ENCODE measurements at places on chromosomes 3 and 15.

GRCh38 chr3:142218703-142219102 is 6.7 kb downstream of the GK5 start:
- DNase-seq, result no peak

DNA sequence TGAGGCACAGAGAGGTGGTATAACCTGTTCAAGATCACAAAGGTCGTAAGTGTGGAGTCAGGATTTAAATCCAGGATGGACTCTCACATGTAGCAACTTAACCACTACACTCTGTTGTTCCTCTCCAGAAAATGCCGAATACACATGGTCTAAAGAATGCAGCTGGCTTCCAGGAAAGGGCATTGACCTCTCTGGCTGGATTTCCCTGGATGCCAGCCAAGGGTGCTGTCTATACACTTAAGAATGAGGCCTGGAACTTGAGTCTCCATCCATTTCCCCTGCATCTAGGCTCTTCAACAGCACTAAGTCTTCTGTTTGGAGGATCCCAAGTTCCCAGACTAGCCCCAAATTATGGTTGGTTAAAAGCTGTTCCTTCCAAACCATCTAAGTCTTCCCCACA is 60.5 kb downstream of the CERS3 start:
- DNase-seq, result no peak

DNA sequence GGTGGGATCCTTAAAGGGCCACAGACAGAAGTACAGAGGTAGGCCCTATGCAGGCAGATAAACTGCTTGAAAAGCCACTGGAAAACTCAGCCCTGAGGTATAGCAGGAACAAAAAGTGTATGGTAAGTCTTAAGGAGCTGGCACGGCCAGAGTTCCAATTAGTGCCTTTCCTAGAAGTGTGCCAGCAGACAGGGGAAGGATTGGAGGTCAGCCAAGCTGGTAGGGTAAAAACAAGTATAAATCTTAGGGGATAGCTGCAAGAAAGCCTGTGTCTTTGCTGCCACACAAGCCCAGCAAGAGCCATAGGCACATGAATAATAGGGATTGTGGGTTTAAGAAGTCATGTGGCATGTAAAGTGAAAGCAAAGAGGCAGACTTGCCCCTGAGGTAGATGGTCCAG is 582.5 kb downstream of the PLOD2 start:
- DNase-seq, result no peak

DNA sequence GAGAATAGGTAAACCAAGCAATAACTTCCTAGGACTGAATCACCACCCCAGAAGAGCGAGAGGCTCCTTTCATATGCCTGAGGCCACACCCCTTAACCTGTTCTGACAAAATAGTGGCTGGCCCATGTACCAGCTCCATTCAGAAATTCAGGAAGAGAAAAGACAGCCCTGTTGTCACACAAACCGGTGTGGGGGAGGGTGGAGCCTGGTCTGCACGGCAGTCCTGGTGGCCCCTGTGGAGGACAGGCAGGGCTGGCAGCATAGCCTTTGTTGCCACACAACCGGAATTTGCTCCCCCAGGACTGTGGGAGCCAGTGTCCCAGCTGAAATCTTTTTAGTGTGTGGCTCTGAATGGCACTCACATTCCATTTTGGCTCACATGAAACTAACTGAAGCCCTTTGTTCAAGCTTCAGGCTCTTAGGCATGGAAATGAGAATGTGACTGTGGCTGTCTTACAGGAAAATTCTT is 23.8 kb downstream of the RLBP1 start:
- DNase-seq, result no peak

GRCh38 chr3:150733936-150734794 is 28.8 kb downstream of the SIAH2 start:
- DNase-seq, result no peak

DNA sequence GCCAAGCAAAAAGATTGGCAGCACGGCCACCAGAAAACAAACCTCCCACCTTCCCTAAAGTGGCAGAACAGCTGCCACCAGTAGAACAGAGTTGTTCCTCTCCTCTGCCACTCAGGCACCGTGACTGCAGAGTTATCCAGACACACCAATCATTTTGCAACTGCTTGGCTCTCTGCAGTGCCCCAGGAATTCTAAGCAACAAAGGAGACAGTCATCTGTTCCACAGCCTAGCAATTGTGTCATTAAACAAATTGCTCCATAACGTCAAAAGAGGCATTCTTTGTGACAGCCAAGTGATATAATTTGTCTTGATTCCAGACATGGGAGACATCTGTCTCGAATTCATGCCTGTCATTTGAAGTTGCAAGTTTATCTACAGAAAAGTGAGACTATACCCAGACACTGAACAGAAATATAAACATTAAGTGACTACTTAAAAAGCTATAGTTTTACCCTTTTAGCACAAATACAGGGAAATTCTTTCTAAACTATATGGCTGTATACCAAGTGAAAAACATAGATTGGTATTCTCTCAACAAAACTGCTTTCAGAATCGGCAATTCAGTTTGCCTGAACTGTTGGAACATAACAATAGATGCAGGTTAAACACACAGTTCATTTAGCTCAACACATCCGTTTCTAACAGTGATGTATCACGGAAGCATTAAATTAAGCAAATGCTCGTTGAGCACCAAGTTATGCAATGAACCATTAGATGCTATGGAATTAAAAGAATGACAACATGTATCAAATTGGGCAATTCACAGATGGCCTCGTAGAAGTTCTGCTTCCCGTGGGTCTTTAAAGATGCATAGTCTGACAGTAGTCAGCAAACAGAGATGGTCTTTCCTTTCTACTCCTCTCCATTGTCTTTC is 281.3 kb downstream of the FGF12 start:
- no peak for DNase-seq

DNA sequence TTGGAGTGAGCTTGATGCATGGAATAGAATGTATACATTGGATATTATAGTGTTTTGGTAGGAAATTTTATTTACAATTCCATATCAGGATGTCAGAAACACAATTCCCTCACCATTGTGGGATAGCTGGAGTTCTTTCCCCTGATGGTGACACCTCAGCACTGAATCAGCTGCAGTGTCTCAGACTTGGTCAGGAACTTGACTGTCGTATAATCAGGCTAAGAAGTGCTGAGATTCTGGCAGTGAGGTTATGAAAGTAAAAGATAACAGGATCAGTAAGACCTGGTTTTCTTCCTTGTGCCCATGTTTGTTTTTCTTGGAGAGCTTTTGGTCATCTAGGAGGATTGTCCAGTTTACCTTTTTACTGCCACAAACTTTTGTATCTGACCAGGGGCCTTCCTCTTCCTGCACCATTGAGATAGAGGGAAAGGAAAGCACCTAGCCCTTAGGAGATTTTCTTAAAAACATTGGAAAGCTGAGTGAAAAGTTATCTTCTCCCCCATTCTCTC is 27.3 kb upstream of the ST3GAL6 start:
- DNase-seq, result no peak

DNA sequence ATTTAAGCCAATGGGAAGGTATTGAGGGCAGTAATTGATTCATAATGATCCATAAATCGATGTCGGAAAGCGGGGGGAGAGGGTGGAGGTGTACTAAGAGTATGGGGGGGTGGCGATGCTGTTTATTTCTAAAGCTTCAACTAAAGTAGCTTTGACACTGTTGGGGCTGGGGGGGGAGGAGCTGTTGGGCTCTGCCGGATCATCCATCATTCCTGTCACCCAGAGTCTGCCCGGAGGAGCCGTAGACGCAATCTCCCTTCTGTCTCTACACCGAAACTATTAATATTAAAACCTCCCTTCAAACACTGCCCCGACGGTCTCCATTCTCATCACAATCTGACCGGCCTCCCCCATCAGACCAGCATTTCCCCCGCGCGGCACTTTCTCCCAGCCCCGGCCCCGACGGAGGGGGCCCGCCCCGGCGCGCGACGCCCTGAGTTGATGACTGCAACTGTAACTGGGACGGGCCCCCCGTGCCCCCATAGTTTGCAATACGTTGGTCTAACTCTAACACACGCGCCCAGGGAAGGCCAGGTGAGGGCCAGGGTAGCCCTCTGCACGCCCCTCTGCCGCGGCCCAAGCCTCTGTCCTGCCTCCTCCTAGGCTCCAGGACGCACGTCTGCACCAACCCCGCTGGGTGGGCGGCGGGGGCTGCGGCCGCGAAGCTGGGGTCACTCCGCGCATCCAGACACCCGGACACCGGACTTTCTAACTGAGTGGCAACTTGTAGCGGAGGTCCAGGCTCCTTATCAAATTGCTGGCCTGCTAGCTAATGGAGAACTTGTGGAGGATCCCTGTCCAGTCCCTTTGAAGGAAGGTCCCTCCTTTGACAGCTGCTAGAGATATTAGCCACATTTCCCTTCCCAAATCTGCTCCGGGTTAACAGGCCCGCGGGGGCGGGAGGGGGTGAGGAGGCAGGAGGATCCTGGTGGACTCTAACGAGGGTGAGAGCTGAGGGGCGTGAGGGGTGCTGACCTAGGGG is 212.0 kb downstream of the MEIS2 start:
- DNase-seq, result no peak

- no peak for DNase-seq
Measured at GRCh38 chr3:51585197-51585596, 46.7 kb downstream of the RAD54L2 start.

GRCh38 chr15:31444844-31445243 is 118.2 kb downstream of the KLF13 start:
- no peak for DNase-seq

GRCh38 chr3:188269040-188269439 is 115.1 kb downstream of the LPP start:
- DNase-seq, result no peak

DNA sequence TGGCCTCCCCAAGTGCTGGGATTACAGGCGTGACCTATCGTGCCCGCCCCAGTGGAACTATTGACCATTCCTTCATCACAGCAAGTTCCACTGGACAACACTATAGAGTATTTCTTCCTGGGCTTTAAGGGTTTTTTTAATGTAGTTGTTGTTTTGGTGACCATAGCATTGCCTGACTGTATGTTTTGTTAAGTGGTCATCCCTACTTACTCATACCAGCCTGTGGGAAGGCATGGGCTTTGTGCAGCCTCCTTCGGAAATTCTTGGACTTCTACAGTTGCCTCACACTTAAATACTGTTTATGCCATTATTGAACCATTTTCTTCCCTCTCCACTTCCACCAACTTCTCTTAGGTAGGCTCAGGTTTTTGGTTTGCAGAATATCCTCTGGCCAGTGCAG is 19.9 kb upstream of the ALPK3 start:
- DNase-seq, result no peak

GRCh38 chr3:13018561-13019242 is 54.5 kb downstream of the IQSEC1 start:
- DNase-seq, result no peak

DNA sequence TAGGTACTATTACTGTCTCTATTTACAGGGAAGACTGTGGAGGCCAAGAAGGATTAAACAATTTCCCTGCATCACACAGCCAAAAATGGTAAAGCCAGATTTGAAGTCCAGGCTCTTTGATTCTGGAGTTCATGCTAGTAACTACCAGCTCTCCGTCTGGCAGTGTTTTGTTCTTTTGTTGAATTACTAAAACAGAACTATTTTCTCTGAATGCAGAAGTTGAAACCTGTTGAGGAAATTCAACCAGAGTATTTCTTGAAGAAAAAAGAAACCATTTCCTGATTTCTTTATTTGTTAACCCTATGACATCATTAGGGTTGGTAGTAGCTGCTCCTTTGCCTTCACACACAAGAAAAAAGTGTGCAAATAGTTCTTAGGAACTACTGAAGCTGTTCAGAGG is 34.3 kb downstream of the CRTC3 start:
- no peak for DNase-seq

- DNase-seq, result no peak
Measured at GRCh38 chr3:19267040-19267439, 118.7 kb downstream of the KCNH8 start.

DNA sequence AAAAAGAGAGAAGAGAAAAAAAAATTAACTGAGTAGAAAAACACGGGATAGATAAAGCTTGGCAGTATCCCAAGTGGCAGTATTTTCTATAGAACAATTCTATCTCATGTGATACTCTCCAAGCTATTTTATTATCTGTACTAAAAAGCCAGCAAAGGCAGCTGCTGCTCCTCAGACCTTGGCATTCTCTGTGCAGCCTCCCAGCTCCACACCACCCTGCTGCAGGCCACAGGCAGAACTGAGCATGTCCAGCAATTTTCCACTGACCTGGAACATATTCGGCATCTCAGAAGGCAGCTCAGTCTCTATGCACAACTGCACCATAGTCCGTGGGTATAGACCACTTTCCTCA is 1161.4 kb downstream of the IGSF11 start:
- peak; percentile 76 for DNase-seq

Measured in SHP77 treated with DMSO at 0.1 percent for 48 hours (cell line).